ENCODE measurements at places on chromosomes 13 and 19.
A peak's percentile ranks its signal among the peaks of the same experiment; 100 is the strongest.

GRCh38 chr19:28905996-28906395 is 307.0 kb downstream of the UQCRFS1 start:
- DNase-seq = no peak

- DNase-seq = no peak
Measured at GRCh38 chr13:21905486-21905885, 234.6 kb downstream of the FGF9 start.

- DNase-seq = no peak
Measured at GRCh38 chr13:32734511-32734910, 148.3 kb downstream of the PDS5B start.

GRCh38 chr19:15874821-15875474 is 22.9 kb downstream of the CYP4F2 start:
- no peak for DNase-seq

- DNase-seq = no peak
Measured at GRCh38 chr13:32107474-32107873, 75.9 kb downstream of the FRY start.

- no peak for DNase-seq
Measured at GRCh38 chr19:4208385-4209094, 20.8 kb upstream of the EBI3 start.

- DNase-seq = no peak
Measured at GRCh38 chr19:17266589-17266974, 661 bp upstream of the BABAM1 start.

GRCh38 chr13:26095338-26095737 is 43.5 kb upstream of the SHISA2 start:
- DNase-seq = no peak

GRCh38 chr13:92510416-92510815 is 716.2 kb upstream of the GPC6 start:
- no peak for DNase-seq

GRCh38 chr13:80783926-80784565 is 443.1 kb upstream of the SPRY2 start:
- no peak for DNase-seq

DNA sequence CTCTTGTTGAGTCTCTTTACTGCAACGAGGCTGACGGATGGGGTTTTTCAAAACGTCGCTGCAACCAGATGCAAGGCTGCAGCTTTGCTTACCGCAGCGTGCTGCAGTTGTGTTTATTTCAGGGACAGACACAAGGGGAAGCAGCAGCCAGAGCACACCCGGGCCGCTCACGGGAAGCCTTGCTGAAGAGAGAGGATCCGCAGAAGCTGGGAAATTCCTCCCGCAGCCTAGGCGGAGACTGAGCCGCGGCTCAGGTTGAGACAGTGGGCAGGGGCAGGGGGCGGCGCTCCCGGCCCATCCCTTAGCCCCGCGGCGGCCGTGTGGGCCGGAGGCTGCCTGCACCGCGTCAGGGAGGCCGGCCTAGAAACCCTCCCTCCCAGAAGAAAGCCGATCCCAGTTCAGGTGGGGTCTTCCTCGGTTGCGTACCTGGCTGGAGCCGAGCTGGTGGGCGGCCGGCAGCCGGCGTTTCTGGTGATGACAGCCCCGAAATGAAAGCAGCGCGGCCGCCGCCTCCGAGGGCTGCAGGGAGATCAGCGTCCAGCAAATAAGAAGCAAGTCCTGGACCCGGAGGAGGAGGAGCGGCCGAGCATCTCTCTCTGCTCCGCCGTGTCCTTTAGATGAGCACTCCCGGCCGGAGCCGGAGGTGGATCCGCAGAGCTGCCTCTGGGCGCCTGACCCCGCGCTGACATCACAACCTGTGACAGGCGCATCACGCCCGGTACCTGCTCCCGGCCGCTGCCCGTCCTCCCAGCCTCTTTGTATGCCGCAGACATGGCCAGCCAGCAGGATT is at the start of gene FRY:
Gene FRY (plus strand): TSS at position 750 of the 790 bp plus-strand sequence. CDS start 22 bp downstream, at position 772.
- peak; percentile 37 for DNase-seq

DNA sequence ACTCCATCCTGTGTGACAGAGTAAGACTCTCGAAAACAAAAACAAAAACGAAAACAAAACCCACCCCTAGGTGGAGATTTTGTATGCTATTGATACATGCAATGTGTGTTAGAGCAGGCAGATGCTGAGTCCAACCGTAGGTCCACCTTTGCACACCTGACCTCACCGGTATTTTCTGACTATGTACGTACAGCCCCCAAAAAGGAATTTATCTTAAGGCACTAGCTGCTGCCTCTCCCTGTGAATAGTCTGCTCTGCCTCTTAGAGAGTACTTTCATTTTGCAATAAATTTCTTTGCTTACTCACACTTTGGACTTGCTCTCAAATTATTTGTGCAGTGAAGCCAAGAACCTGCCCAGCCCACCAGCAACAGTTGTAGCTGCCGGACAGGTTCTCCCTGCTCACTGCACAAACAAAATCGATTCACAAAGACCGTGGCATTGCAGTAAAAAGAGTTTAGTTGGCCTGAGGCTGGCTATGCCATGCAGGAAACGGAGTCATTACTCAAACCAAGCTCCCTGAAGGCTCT is 8.2 kb upstream of the ZNF77 start:
- DNase-seq = peak; percentile 85

- peak; percentile 44 for DNase-seq
Measured at GRCh38 chr13:107832500-107833100, 382.7 kb downstream of the LIG4 start.

GRCh38 chr19:10701955-10702525 is 801 bp downstream of the QTRT1 start:
- DNase-seq = no peak

DNA sequence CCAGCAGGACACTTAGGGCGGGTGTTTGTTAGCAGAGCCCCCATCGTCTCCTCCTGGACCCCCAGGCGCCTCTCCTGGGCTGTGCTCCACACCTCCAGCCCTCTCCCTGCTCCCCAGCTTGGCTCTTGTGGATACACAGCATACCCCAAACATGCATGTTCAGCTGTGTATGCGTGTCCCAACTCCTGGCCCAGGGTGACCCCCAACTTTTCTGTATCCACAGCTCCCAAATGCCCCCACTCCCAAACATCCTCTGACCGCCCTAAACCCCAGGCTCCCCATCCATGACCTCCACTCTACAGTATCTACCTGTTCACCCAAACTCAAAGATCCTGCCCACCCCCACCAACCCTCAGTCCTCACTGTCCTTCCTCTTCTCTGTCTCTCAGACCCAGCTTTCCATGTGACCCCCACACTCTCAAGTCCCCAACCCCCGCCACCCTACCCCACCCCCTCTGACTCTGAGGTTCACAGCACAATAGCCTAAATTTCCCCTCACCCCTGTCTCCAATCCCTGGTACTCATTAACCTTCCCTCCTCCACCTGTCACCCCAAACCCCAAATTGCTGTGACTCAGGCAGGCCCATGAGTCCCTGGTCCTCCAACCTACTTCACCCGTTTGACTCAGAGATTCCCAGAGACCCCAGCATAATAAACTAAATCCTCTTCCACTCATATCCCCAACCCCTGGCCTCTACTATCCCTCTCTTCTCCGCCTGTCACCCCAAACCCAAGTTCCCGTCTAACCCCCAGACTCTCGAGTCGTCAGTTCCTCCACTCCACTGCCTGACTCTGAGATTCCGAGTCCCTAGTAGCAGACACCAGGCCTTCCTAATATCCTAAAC is 968 bp downstream of the UBE2M start:
- DNase-seq = no peak

All from left lung (tissue), 14 donors.